Prostate gland (tissue), 2 donors: ENCODE measurements at places on chromosomes 5 and 9.
A peak's percentile ranks its signal among the peaks of the same experiment; 100 is the strongest.

- no peaks in the 10 kb centered on the region for H3K36me3 ChIP-seq
- DNase-seq: no peak
- H3K27me3 ChIP-seq: no peaks in the 10 kb centered on the region
- no peak overlapping the region for H3K4me3 ChIP-seq
Measured at GRCh38 chr9:135973277-135974219, 12.4 kb upstream of the UBAC1 start.

GRCh38 chr5:3116366-3116765 is 364.9 kb upstream of the IRX2 start:
- no peaks in the 10 kb centered on the region for H3K4me1 ChIP-seq
- no peak overlapping the region for H3K4me3 ChIP-seq
- H3K27me3 ChIP-seq: no peaks in the 10 kb centered on the region
- H3K27ac ChIP-seq: no peak overlapping the region
- H3K36me3 ChIP-seq: no peaks in the 10 kb centered on the region

- no peak overlapping the region for H3K27ac ChIP-seq
- no peaks in the 10 kb centered on the region for H3K27me3 ChIP-seq
- H3K4me1 ChIP-seq: no peaks in the 10 kb centered on the region
- no peaks in the 10 kb centered on the region for H3K36me3 ChIP-seq
- H3K4me3 ChIP-seq: no peak overlapping the region
- DNase-seq: no peak
Measured at GRCh38 chr5:74030371-74030770, 404.4 kb downstream of the ARHGEF28 start.

DNA sequence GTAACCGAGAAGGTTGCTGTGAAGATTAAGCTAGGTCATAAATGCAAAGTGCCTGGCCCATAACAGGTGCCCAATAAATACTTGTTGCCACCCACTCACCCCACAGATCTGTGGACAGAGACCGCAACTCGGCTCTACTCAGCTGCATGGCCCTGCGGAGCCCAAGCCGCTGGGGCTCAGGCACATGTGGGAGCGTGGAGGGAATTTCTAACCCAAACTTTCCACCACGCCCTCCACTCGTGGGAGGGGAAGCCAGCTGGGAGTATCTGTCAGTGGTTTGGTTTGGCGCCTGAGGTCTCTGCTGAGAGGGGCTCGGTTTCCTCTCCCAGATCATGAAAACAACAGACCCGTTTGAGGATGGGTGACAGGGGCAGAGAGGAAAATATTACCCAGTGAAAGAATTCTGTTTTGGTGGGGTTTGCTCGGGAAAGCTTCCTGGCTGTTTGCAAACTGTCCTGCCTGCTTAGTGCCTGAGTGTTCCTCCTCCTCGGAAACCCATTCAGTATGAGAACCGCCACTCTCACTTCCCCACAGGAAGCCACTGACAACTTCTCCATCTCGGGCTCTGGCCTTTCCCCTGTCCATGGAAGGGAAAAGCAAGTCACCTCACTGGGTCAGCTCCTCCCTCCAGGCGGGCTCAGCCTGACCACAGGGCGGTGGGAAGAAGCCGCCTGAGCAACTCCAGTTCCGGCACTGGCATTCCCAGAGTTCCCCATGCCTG is 60.1 kb downstream of the RGS3 start:
- no peaks in the 10 kb centered on the region for H3K27me3 ChIP-seq
- peak overlapping the region; percentile 17 for H3K27ac ChIP-seq
- peaks cover 7% of the 10 kb centered on the region for H3K4me1 ChIP-seq
- no peak for DNase-seq
- H3K4me3 ChIP-seq: no peak overlapping the region

GRCh38 chr5:14948383-14948782 is 76.8 kb upstream of the ANKH start:
- H3K36me3 ChIP-seq: no peaks in the 10 kb centered on the region
- H3K27me3 ChIP-seq: no peaks in the 10 kb centered on the region
- H3K4me3 ChIP-seq: no peak overlapping the region
- no peak overlapping the region for H3K27ac ChIP-seq

DNA sequence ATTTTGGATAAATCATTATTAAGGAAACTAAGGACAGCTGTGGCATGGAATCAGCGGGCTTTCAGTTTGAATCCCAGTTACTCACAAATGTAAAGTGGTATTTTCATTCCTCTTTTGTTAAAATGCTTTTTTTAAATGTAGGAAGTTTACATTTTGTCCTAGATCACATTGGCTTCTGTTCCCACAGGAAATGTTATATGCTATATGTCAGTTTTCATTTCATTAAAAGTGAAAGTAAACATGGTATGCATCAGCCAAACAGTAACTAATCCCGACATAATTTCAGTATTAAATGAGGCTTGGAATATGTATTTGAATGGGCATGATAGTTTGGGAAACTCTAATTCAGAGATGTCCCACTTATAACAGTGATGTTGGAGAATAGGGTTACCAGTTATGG is 18.6 kb upstream of the SMIM15 start:
- H3K36me3 ChIP-seq: no peaks in the 10 kb centered on the region
- DNase-seq: no peak
- H3K27ac ChIP-seq: no peak overlapping the region
- no peak overlapping the region for H3K4me3 ChIP-seq
- H3K27me3 ChIP-seq: no peaks in the 10 kb centered on the region

- H3K27me3 ChIP-seq: no peaks in the 10 kb centered on the region
- no peak for DNase-seq
- H3K4me3 ChIP-seq: no peak overlapping the region
Measured at GRCh38 chr9:2755285-2755684, 38.0 kb downstream of the KCNV2 start.

DNA sequence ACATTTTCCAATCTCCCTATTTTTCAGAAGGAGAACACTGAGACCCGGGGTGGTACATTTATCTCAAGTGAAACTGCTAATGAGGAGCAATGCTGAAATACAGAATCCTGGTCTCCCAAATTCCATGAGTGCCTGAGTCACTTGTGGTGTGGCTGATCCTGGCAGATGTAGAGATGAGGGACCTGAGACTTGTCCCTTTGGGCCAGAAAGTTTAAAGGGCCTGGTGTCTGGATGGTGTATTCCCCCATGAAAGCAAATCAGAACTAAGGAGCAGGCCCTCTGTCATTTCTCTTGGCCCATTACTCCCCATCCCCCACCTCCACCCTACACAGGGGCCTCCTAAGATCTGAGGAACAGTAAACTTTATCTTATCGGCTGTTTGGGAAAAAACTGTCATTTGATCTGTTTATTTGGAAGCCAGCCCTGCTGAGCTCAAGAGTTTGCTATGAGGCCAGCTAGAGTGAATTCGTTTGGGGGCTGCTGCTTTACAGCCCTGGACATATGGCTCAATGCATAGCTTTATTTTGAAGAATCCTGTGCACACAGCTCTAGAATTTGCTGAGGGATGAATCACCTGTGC is 140.3 kb downstream of the LHFPL2 start:
- no peak for DNase-seq
- no peak overlapping the region for H3K27ac ChIP-seq
- H3K4me1 ChIP-seq: no peaks in the 10 kb centered on the region
- H3K27me3 ChIP-seq: no peaks in the 10 kb centered on the region

DNA sequence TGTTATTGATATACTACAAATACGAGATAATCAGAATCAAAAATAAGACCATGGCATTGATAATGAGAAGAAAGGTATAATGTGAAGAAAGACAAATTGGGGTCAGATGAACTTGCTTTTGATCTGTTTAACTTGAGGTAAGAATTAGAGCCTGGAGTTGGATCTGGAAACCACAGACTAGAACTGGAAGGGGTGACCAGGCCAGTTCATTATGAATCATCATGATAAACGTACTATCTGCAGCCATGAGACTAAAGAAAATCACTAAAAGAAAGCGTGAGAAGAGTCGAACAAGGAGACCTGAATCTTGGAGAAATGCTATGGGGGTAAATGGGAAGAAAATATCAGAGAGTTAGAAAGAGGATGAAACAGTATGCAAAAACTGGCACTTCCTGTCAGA is 967.5 kb downstream of the NR2F1-AS1 start:
- no peaks in the 10 kb centered on the region for H3K27me3 ChIP-seq
- H3K27ac ChIP-seq: no peak overlapping the region
- H3K36me3 ChIP-seq: no peaks in the 10 kb centered on the region
- no peaks in the 10 kb centered on the region for H3K4me1 ChIP-seq

GRCh38 chr5:56154732-56155484 is 78.2 kb downstream of the ANKRD55 start:
- no peaks in the 10 kb centered on the region for H3K36me3 ChIP-seq
- no peaks in the 10 kb centered on the region for H3K27me3 ChIP-seq
- no peak overlapping the region for H3K4me3 ChIP-seq
- H3K27ac ChIP-seq: no peak overlapping the region
- H3K4me1 ChIP-seq: no peaks in the 10 kb centered on the region
- DNase-seq: no peak

GRCh38 chr9:115133649-115134048 is 15.7 kb upstream of the TNC start:
- no peaks in the 10 kb centered on the region for H3K27me3 ChIP-seq
- H3K36me3 ChIP-seq: no peaks in the 10 kb centered on the region
- no peak overlapping the region for H3K27ac ChIP-seq
- H3K4me3 ChIP-seq: no peak overlapping the region
- H3K4me1 ChIP-seq: no peaks in the 10 kb centered on the region

DNA sequence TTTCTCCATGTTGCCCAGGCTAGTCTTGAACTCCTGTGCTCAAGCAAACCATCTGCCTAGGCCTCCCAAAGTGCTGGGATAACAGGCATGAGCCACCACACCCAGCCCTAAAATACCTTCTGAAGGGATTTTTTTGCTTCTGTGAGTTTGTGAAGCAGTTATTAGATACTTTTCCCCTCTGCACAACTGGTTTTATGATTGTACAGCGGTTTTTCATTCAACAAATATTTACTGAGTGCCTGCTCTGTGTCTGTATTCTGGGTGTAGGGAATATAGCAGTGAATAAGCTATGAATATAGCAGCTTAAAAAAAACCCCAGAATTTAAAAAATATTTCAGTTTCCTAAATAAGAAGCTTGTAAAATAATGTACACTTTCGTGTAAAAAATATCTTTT is 2.3 kb downstream of the SNX24 start:
- no peaks in the 10 kb centered on the region for H3K27me3 ChIP-seq
- no peaks in the 10 kb centered on the region for H3K36me3 ChIP-seq
- no peak overlapping the region for H3K4me3 ChIP-seq

GRCh38 chr9:4510546-4511322 is 20.5 kb downstream of the SLC1A1 start:
- DNase-seq: no peak
- H3K4me3 ChIP-seq: no peak overlapping the region
- H3K27ac ChIP-seq: no peak overlapping the region
- no peaks in the 10 kb centered on the region for H3K4me1 ChIP-seq

DNA sequence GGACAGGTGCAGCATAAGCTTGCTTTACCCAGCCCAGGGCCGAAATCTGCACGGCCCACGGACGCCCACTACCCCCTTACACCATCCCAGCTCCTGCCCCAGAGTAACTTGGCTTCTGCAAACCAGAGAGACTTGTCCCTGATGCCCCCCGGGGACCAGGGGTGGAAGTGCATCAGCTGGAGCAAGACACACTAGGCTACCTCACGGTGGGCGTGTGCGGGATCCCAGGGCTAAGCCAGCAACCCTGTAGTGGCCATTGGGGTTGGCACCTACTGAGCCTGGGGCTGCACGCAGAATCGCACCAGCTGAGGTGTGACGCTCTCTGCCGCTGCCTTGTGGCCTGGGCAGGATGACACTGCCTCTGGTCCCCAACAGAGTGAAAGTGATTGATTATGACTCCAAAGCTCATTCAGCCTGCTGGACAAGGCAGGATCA is 6.1 kb upstream of the ZNF79 start:
- peaks cover 4% of the 10 kb centered on the region for H3K4me1 ChIP-seq
- no peaks in the 10 kb centered on the region for H3K36me3 ChIP-seq
- H3K27ac ChIP-seq: no peak overlapping the region
- no peaks in the 10 kb centered on the region for H3K27me3 ChIP-seq

GRCh38 chr9:76743931-76744330 is 20.3 kb upstream of the PCA3 start:
- no peak for DNase-seq
- H3K4me3 ChIP-seq: no peak overlapping the region
- H3K27me3 ChIP-seq: no peaks in the 10 kb centered on the region
- H3K4me1 ChIP-seq: no peaks in the 10 kb centered on the region

GRCh38 chr5:133410335-133410828 is 202.0 kb downstream of the FSTL4 start:
- no peak overlapping the region for H3K27ac ChIP-seq
- DNase-seq: no peak
- H3K4me1 ChIP-seq: no peaks in the 10 kb centered on the region
- H3K36me3 ChIP-seq: no peaks in the 10 kb centered on the region
- H3K27me3 ChIP-seq: no peaks in the 10 kb centered on the region

- H3K36me3 ChIP-seq: no peaks in the 10 kb centered on the region
- H3K27me3 ChIP-seq: no peaks in the 10 kb centered on the region
- no peaks in the 10 kb centered on the region for H3K4me1 ChIP-seq
- no peak for DNase-seq
- H3K4me3 ChIP-seq: no peak overlapping the region
Measured at GRCh38 chr9:89701221-89701798, 96.5 kb downstream of the GADD45G start.

- no peak overlapping the region for H3K27ac ChIP-seq
- H3K4me3 ChIP-seq: no peak overlapping the region
- H3K36me3 ChIP-seq: no peaks in the 10 kb centered on the region
- H3K27me3 ChIP-seq: no peaks in the 10 kb centered on the region
Measured at GRCh38 chr5:143923634-143924266, 111.8 kb downstream of the HMHB1 start.
